ENCODE measurements at places on chromosomes 7 and 10.

GRCh38 chr7:2876031-2876731 is 32.1 kb upstream of the GNA12 start:
- no peak for DNase-seq

DNA sequence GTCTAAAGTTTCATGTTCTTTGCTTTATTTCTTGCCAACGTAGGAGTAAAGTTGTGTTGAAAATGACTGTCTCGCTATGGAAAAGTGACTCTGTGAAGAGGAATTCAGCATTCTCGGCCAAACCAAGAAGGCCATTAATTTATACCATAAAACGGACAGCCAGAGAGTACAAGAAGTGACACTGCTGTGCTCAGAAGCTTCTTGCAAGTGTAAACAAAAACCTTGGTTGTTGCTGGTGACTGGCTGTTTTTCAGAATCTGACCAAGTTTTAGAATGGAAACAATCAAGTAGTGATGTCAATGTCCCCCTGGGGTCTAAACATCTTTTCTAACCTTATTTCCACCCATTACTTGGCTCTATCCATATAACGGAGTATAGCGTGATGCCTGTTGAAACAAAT is 201.9 kb downstream of the INHBA start:
- no peak for DNase-seq

GRCh38 chr10:46787321-46787615 is 124.0 kb upstream of the PTPN20 start:
- no peak for DNase-seq

GRCh38 chr7:74454021-74454924 is 567 bp downstream of the GTF2IRD1 start:
- no peak for DNase-seq

- DNase-seq = no peak
Measured at GRCh38 chr7:101707587-101707986, 78.5 kb upstream of the MYL10 start.

GRCh38 chr7:120033114-120033513 is 239.9 kb upstream of the KCND2 start:
- no peak for DNase-seq

- peak; percentile 49 for DNase-seq
Measured at GRCh38 chr7:97005183-97006054, at the start of gene DLX6. Gene DLX6, plus strand, starts transcription at chr7:97005553. Its CDS starts 425 bp downstream, at chr7:97005978.

GRCh38 chr10:26486990-26487850 is 49.1 kb downstream of the APBB1IP start:
- peak; percentile 68 for DNase-seq

DNA sequence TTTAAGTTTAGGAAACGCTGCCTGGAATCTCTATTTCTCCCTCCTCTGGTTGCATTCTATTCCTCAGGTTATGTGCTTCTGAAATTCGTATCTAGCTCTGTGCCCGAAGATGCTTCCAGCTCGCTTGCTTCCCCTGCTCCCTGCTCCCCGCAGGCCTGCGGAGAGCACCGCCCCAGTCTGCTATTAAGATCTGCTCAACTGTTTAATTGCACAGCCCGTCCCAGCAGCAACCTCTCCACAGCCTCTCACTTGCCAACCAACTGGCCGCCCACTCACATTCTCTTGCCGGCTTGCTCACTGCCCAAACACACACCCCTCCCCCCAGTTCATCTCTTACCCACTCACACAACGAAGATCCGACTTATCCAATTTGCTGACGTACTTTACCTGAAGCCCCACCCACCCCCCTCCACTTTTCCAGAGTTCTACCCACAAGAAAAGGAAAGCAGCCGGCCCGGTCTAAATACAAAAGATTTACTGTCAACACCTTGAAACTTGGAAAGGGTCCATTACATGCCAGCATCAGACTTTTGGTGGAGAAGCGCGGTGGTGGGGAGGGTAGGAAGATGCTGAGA is 167.3 kb upstream of the KLF14 start:
- no peak for DNase-seq

- DNase-seq = no peak
Measured at GRCh38 chr7:48337012-48337621, 165.9 kb downstream of the ABCA13 start.

DNA sequence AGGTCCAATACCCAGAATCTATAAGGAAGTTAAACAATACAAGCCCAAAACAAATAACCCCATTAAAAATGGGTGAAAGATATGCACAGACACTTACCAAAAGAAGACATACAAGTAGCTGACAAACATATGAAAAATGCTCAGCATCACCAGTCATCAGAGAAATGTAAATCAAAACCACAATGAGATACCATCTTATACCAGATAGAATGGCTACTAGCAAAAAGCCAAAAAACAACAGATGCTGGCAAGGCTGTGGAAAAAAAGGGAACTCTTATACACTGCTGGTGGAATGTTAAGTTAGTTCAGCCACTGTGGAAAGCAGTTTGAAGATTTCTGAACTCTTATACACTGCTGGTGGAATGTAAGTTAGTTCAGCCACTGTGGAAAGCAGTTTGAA is 331.1 kb downstream of the KIF20B start:
- DNase-seq = peak; percentile 9

GRCh38 chr10:29377333-29377961 is 88.6 kb downstream of the LYZL1 start:
- no peak for DNase-seq

DNA sequence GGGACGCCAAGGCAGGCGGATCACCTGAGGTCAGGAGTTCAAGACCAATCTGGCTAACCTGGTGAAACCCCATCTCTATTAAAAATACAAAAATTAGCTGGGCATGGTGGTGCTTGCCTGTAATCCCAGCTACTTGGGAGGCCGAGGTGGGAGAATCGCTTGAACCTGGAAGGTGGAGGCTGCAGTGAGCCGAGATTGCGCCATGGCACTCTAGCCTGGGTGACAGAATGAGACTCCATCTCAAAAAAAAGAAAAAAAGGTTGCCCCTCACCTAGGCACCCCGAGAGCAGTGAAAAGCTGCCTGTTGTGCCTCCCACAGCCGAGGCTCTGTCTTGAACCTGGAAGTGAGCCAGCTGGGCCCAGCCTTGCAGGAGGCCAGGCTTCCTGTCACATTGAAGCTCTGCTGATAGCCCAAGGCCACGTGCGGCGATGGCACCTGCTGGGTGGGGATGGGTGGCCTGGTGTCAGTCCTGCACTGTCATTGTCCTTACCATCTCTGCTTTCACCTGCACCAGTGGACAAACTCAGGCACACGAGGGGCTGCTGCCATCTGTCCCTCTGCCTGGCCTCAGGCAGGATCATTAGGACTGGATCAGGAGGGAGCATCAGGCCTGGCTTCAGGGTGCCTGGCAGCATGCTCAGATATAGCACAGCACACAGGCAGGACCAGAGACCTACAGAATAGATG is 37.8 kb downstream of the DNAJB12 start:
- no peak for DNase-seq

GRCh38 chr10:107894516-107894915 is 730.0 kb upstream of the SORCS1 start:
- no peak for DNase-seq

DNA sequence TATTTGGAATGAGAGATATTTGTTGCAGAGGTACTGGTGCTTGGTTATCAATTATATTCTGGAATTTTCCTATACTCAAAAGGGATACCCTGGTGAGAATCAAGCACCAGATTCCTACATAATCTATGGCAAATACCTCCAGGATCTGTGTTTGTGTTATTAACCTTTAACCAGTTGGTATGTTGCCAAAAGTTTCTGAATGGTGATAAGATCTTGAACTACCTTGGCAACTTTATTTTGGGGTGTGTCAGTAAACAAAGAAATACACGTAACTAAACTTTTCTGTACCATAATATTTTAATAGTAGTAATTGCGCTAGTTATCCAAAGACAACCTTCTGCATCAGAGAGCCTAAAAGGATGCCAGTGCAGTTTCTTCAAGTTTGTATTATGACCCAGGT is 13.4 kb downstream of the SCIN start:
- DNase-seq = no peak

DNA sequence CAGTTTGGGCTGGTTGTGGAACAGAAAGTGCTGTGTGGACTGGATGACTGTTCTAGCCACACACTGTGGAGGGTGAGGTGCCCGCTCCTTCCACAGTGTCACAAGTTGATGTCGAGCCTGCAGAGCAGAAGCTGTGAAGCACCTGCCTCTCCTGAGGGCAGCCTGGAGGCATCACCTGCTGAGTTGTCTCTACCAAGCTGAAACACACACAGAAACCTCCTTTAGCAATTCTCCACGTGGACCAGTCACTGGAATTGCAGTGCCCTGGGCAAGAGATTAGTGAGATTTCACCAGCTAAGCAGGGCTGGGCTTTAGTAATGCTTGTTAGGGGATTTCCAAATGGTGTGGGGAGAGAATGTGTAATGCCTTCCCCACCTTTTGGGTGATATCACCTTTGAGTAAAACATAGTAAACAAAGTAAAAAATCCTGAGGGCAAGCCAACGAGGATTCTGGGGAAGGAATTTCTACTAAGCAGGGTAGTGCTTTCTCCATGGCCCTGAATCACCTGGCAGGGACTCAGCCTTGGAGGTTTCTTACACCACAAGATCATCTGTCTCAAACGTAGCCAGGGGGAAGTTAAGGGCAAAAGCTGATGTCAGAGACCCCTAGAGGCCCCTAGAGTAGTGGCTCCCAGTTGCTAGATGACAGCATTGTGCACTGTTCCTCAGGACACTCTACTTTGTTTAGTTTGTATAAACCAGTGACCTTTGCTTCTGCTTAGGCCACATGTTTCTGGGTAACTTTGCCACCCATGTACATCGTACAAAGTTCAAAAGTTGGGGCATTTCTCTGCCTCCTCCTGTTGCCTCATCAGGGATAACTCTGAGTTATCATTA is 233.1 kb upstream of the IGFBP3 start:
- DNase-seq = no peak

DNA sequence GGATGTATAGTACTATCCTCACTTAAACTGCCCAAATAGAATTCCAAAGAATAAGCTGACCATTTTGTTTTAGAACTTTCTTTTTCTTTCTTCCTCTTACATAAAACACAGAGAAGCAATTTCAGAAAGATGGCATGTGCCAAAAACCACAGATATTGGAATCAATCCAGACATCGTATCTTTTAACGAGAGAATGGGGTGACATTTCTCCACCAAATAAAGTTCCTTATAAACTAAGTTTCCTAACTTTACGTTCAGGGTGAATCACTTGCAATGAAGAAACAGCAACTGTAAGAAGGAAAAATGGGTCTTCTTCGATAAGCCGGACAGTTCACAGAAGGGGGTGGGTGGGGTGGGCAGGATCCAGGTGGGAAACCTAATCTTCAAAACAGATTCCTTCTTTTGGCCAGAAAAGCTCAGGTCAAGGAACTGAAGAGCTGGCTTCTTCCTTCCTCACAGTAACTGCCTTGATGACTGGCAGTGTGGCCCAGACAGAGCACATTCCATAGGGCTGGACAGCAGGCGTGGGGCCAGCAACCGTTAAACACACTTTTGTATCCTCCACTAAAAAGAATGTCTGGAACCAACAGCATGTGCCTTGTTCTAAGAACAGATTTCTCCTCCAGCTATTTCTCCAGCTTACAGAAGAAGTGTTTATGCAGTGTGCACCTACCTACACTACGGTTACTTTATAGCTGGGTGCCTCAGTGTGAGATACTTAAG is 31.5 kb downstream of the CREB3L2 start:
- DNase-seq = no peak

DNA sequence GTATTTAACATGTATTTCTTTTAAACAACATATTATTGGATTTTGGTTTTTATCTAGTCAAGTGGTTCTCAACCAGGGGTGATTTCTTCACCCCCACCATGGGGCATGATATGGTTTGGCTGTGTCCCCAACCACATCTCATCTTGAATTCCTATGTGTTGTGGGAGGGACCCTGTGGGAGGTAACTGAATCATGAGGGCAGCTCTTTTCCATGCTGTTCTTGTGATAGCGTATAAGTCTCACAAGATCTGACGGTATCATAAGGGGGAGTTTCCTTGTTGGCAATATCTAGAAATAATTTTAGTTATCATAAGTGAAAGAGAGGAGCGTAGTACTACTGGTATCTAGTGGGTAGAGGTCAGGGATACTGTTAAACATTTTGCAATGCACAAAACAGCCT is 37.6 kb downstream of the TMEM168 start:
- DNase-seq = no peak

DNA sequence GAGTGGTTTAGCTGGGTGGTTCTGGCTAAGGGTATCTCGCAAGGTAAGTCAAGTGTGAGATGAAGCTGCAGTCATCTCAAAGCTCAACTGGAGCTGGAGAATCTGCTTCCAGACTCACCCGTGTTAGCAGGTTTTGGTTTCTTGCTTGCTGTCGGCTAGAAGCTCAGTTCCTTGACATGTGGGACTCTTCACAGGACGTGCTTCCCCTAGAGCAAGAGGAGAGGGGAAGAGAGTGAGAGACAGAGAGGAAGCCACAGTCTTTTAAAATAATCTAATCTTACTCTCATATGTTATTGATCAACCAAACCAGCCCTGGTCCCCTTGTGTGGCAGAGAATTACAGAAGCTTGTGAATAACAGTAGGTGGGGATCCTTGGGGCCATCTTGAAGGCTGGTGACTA is 199.5 kb downstream of the REEP3 start:
- DNase-seq = no peak

DNA sequence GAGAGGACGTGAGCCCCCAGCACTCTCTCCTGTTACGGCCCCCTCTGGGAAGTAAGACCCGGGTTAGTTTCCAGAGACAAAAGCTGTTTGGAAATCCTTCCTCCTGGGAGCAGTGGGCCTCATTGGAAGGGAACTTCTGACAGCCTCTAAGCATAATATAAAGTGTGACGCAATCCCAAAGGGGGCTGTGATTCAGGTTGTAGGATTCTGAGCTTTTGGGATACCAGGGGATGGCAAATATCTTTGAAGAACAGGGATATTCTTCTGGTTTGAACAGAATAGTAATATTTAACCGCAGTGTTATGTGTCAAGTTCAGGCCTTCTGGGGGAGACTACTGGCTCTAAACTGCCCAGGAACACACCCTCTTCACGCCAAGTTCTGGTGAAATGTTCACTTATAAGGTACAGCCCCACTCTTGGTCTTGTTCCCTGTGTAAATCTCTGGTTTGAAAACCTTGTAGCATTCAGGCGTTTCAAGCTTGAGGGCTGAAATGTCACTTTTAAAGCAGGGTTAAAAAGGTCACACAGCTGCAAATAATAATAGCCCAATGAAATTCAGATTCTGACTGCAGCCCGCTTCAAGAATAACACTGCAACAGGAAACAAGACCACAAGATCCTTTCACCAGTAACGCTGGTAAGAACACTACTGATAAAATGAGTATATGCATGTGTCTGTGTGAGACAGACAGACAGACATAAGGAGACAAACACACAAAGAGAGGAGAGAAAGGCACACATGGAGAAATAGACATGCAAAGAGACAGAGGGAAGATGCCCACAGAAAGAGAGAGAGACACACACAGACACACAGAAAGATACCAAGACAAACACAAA is 69.0 kb downstream of the CREB5 start:
- DNase-seq = peak; percentile 42

GRCh38 chr10:98418665-98419468 is 3.9 kb upstream of the PYROXD2 start:
- DNase-seq = no peak

- DNase-seq = no peak
Measured at GRCh38 chr10:112914288-112914952, 35.6 kb upstream of the TCF7L2 start.

GRCh38 chr7:79876848-79877252 is 257.8 kb upstream of the GNAI1 start:
- DNase-seq = peak; percentile 79
